ENCODE measurements at places on chromosomes 16 and 17. TPM values are rescaled to one million over a fixed set of nuclear protein-coding genes. Genes with fewer than 3 reads are reported as not detected.

Gene CD300LG
- 10.8 TPM for total RNA-seq

Gene OR4D1
- not detected for total RNA-seq

Gene BICDL2
- total RNA-seq = not detected

Gene TBC1D3
- not detected for total RNA-seq

Gene NPIPA5
- total RNA-seq = 10.9 TPM

Gene NPIPB2
- total RNA-seq = 6.1 TPM

Gene TSNAXIP1
- total RNA-seq = 0.35 TPM

- no peak for DNase-seq
Measured at GRCh38 chr16:15865742-15866141, 8.9 kb upstream of the MYH11 start.

GRCh38 chr17:56793957-56794356, 39.8 kb downstream of the C17orf67 start:
- no peak for DNase-seq

- peak; percentile 31 for DNase-seq
Measured at GRCh38 chr16:4392382-4393239, 21.0 kb downstream of the VASN start.

- DNase-seq = peak; percentile 30
Measured at GRCh38 chr16:49652456-49653172, 203.3 kb downstream of the ZNF423 start.

- DNase-seq = no peak
Measured at GRCh38 chr17:68704871-68705713, 103.9 kb upstream of the FAM20A start.

GRCh38 chr17:20952183-20952582, 90.6 kb downstream of the USP22 start:
- no peak for DNase-seq

GRCh38 chr17:74831444-74832146, 28.1 kb downstream of the GRIN2C start:
- no peak for DNase-seq

DNA sequence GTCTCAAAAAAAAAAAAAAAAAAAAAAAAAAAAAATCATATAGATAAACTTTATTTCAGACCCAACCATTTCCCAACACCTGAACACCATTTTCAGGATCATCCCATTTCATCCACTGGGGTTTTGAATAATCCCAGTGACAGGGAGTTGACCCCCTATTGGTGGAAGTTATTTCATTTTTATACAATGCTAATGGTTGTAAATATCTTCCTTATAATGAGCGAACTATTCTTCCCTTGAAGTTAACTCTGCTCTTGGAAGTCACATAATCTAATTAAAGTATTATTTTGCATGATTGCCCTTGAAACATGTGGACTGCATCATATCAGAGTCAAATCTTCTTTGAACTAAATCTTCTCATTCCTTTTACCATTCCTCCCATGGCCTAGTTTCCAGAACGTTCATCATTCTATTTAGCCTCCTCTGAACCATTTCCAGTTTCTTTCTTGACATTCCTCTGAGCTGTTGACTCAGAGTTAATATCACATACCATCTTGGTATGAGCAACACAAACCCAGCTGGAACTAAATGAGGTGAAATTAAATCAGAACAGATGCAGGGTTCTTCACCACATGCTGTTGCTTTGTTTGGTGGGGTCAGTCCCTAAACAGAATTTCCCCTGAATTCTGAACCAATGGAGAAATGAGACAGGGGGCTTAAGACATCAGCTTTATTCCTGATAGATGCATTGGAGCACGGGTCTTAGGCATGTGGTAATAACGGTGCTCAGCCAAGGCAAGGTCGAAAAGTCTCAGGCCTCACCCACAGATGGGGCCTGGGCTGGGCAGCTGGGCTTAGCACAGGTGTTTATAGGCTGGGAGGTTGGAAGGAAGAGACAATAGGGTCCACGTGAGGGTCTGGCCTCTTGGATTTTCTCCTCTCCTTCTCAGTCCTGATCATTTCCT, 8.9 kb downstream of the HSD17B2 start:
- DNase-seq = no peak

- DNase-seq = no peak
Measured at GRCh38 chr17:61124562-61124961, 275.1 kb upstream of the TBX2 start.

All from heart left ventricle (tissue), 16 donors.